Neural progenitor cell (in vitro differentiated cells): ENCODE measurements at places on chromosomes 6 and 20.
A peak's percentile ranks its signal among the peaks of the same experiment; 100 is the strongest.

- no peak for DNase-seq
Measured at GRCh38 chr20:63787749-63788148, 43.3 kb downstream of the ZBTB46 start.

- no peak for DNase-seq
Measured at GRCh38 chr6:153149891-153150290, 18.8 kb upstream of the RGS17 start.

DNA sequence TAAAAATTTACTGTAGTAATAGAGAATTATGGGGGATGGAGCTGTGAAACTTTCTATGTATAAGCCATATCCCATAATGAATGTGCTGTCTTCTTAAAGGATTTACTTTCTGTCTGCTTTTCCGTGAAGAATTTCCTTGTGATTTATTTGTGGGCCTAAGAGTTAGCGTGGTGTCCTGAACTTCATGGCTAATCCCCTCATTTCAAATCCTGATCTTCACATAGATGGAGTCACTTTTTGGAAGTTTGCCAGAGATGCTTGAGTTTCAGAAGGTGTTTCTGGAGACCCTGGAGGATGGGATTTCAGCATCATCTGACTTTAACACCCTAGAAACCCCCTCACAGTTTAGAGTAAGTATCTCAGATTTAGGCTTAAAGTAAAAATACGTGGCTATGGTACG, 19.4 kb upstream of the CLDN20 start:
- DNase-seq, result no peak

DNA sequence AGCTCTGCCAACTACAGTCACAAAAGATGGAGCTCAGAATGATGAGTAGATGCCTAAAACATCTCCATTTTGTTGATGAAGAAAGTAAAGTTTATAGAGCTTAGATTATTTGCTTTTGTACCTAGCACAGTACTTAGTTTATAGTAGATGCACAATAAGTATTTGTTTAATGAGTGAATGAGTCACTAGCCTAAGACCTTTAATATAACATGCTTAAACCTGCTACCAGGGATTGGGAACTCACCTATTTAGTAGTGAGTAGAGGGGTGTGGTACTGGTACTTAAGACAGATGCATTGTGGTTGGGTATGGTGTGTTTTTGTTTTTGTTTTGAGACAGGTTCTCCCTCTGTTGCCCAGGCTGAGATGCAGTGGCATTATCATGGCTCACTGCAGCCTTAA, 35.8 kb downstream of the TRIM38 start:
- DNase-seq, result no peak

GRCh38 chr6:72275888-72276287, 346.0 kb upstream of the KCNQ5 start:
- no peak for DNase-seq

- no peak for DNase-seq
Measured at GRCh38 chr20:9225879-9226278, 157.0 kb downstream of the PLCB4 start.

DNA sequence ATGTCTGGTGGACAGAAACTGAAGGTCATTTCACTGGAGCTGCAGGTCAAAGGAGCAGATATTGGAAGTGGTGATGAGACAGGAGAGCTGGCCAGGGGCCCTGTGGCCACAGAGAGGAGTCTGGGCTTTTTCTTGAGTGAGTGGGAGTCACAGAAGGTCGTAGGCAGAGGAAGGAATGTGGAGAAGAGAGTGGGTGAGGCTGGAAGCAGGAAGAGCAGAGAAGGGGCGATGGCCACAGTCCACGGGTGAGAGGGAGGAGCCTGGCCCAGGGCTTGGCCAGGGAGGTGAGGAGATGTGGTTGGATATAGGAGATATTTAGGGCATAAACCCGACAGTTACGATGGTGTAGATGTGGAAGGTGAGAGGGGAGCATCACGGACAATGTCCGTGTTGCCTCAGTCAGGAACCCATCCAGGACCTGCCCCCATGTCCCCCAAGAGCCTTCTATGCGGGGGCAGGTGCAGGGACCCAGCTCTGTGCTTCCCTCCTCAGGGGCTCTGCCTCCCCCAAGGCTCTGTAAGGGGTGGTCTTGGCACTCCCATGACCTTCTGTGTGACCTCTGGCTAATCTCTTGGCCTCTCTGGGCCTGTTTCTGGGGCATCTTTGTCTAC, 150.5 kb upstream of the PTPN1 start:
- no peak for DNase-seq

- DNase-seq, result no peak
Measured at GRCh38 chr6:21828704-21829103, 235.2 kb downstream of the SOX4 start.

DNA sequence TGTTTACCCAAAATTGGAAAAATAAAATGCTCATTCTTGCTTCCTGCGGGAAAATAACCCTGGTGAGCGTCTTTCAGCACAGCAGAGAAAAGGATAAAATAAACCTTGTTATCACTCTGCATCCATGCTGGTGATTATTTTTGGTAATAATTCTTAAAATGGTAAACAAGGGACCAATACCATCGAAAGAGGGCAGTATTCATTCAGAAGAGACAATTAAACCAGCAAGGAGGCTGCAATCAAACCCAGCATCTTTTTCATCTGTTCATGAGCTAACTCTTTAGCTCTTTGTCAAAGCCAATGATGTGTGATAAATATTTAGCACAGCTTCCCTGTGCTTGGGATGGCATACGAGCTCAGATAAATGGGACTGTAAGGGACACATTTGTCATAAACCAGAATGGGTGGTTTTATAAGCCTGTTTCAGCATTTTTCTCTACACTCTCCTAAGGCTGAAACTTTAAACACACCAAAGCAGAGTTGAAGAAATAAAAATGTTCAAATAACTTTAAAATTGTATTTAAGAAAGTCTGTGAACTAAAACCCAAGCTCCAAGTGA, 34.4 kb downstream of the CDH26 start:
- no peak for DNase-seq

DNA sequence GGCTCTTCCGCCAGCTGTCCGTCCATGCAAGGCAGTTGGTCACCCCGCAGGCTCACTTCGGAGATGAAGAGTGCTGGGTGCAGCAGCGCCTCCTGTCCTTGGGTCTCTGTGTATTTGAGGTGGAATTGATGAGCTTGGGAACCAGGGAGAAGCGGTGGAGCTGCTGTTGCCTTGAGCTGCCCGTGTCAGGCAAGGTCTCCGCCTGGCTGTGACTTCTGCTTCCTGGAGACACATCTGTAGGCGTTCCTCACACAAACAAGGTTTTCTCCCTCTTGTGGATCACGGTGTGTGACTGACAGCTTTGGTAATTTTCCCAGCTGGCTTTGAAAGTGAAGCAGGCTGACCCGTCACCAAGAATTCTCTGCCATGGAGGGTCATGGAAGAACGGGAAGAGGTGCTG, 2.5 kb upstream of the SLC17A9 start:
- no peak for DNase-seq

DNA sequence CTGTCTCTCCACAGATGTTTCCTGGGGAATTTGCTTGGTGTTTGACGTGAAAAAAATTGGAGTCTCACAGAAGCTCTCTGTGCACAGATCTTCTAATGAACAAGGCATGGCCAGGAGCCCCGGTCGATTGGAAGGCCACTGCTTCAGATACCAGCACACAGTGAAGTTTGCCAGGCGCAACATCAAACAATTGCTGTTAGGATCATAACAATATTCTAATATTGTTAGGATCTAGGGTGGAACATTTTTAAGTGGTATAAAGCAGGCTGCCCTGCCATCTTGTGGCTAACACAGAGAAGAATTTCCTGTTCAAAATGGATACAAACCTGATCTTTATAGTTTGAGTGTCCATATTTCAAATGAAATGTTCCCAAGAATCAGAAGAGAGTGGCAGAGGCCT, 64.1 kb downstream of the C6orf118 start:
- peak; percentile 27 for DNase-seq

DNA sequence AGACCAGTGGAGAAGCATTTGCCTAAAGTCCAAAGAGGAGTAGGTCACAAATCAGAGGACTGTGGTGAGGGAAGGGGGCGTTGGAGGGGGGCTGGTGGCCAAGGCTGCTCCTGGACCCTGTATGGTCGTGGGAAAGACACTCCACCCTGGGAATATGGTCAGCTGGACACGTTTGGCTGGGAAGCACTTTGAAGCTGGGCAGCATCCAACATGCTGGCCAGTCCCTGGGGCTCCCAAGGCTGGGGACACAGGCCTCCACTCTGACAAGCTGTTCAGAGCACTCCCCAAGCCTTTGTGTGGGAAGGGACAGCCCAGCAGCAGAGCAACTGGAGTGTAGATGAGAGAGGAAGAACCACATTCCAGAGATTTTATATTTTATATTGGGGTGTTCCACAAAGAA, 203.2 kb downstream of the ANKRD60 start:
- DNase-seq, result no peak

- DNase-seq, result peak; percentile 72
Measured at GRCh38 chr6:33417128-33417902, 592 bp downstream of the CUTA start.

- no peak for DNase-seq
Measured at GRCh38 chr20:4476903-4477500, 244.7 kb upstream of the PRND start.

- DNase-seq, result no peak
Measured at GRCh38 chr20:4102381-4102780, 87.0 kb upstream of the RNF24 start.

DNA sequence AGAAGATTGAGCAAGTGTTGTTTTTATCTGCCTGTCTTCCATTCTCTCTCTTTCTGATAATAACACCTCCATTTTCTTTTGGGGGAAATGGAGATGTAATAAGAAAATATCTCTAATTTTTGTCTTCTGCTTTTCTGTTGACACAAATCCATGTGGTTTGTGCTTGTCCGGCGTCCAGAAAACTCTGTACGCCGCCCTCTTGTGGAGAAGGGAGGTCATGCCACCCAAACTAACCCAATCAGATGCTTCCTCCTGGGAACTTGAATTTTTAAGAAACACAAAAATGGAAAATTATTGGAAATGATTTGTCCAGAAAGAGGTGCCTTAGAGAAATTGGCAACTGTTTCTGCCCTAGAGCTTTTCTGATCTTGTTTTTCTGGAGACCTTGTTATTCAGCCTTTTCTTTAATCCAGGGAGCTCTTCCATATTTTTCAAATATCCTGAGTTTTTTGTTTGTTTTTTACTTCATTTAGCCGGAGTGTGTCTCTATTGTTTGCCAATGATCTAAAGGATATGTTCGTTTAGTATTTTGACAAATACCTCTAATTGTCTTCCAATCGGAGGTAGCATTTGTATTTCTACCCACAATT, 17.8 kb upstream of the FNDC1 start:
- DNase-seq, result peak; percentile 50

GRCh38 chr6:111406200-111406721, 76.8 kb downstream of the REV3L start:
- DNase-seq, result no peak

- DNase-seq, result no peak
Measured at GRCh38 chr20:1477896-1478490, 11.3 kb upstream of the NSFL1C start.

DNA sequence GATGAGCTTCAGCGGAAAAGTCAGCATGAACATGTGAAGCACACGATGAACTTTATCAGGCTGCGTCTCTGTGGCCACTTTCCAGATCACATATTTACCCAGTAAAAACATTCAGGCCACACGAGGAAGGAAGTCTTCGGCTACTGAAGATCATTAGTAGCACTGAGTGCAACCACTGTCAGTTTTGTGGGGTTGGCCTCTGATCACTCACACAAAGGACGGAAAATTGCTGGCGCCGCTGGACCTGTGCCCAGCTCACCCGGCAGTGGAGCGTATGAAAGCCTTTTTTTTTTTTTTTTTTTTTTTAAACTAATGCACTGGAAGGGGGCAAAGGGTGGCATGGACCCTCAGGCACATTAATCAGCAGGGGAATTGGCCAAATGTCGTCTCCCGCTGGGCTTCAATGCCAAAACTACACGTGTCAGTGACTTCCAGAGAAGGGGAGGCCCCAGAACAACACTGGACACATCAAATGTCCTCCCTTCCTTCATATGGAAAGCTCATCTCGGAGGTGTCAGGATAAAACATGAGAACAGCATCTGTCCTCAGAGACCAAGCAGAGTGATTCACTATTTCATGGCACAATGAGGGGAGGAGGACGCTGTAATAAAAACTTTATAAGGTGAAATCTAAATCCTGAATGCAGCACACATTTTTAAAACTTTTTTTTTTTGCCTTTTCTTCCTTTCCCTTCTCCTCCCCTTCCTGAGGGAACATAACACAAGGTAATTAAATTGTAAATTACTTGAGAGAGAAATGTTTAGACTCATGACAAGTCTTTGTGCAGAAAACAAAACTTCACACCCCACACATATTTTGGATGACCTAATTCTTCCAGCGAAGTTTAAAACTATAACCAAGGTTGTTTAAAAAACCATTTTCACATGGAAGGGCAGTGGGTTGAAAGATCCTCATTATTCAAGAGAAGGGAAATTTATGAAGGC, 223.4 kb downstream of the FOXC1 start:
- DNase-seq, result no peak

DNA sequence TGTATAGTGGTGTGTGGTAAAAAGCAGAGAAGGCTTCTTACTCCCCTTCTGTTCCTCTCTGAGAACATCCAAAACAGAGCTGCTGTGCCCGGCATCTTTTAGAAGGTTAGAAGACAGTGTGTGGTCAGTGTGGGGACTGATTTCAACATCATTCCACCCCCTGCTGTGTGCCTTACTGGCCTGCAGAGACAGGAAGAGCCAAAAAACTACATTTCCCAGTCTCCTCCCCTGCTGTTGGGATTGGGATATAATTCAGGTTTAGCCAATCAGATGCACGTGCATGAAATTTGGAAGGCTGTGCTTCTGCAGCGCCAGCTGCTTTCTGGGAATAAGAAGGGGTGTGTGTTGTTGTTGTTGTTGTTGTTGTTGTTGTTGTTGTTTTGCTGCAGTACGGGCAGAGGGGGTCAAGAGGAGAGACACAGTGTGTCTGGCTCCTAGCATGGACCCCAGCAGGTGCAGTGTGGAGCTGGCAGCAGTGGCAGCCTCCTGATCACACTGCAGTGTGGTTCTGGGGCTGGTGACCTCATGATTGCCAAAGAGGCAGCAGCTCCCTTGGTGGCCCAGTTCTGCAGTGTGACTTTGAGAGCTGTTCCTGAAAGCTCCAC, 74.7 kb downstream of the MRPL14 start:
- peak; percentile 59 for DNase-seq

GRCh38 chr6:163198396-163198795, 216.1 kb upstream of the QKI start:
- DNase-seq, result no peak

- no peak for DNase-seq
Measured at GRCh38 chr6:161238081-161238480, 35.8 kb downstream of the AGPAT4 start.

- no peak for DNase-seq
Measured at GRCh38 chr6:119749335-119749734, 399.8 kb upstream of the MAN1A1 start.

DNA sequence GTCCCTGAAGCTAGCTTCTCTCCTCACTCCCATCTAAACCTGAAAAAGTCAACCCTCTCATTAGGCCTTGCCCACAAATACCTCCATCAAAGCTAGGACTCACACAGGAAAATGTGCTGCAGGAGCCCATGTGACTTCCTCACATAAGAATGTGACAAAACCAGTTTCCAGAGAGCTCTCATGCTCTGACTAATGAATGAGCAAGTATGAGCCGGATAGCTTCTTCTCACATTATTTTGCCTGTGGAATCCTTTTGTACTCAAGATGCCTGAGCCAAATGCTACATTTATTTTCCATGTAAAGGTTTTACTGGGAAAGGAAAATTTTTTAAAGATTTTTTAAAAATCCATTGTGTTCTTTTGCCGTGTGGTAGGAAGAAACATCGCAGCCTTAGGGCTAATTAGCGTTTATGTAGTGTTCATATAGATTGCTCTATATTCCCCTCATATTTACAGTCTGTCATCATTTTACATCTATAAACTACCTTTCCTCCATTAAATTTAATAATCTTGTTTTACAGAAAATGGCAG, 68.6 kb upstream of the CCN6 start:
- no peak for DNase-seq
